ENCODE measurements at places on chromosomes 5 and 9. TPM values are rescaled to one million over a fixed set of nuclear protein-coding genes. Genes with fewer than 3 reads are reported as not detected.

HMMR gene
- 30.7 TPM for total RNA-seq

IFNA16 gene
- not detected for total RNA-seq

ATP10B gene
- total RNA-seq = not detected

SPINK5 gene
- total RNA-seq = not detected

GTF2H2 gene
- 21.3 TPM for total RNA-seq

ANKRD18B gene
- 2.4 TPM for total RNA-seq
